ENCODE measurements at places on chromosomes 6 and 20.
A peak's percentile ranks its signal among the peaks of the same experiment; 100 is the strongest.

- DNase-seq, result peak; percentile 86
These were observed 983 bp upstream of the ADISSP start for GRCh38 chr20:3768342-3769130.

DNA sequence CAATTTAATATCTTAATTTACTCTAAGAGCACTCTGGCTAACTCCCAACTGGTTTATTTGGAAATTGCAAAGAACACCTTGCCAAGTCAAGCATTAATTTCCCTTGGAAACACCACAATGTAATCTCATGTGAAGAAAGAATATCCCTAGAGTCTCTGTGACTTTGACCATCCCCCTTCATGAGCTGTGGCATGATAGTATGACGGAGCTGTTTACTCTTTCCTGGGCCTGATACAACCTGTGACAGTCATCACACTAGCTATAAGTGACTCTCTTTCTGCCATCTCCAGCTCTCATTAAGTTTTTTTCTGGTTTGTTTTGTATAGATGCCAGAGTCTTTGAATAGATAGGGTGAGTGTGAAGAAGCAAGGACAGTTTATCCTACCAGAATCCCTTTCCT is 470.3 kb upstream of the JARID2 start:
- DNase-seq, result no peak

DNA sequence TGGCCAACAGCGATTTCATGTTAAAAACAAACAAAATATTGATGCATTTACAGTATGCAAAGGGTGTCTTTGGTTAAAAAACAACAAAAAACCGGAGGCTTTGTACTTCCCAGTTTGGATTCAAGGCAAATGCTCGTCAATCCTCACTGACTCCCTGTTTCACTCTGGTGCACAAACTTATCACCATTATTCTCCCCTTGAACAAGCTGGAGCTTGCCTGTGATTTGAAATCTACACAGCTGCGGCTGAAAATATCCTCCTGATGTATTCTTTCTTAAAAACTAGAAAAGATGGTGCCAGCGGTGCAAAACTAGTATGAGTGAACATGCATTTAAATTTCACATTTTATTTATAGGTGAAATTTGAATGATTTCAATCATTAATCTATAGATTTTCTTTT is 3.3 kb downstream of the PERP start:
- DNase-seq, result no peak

DNA sequence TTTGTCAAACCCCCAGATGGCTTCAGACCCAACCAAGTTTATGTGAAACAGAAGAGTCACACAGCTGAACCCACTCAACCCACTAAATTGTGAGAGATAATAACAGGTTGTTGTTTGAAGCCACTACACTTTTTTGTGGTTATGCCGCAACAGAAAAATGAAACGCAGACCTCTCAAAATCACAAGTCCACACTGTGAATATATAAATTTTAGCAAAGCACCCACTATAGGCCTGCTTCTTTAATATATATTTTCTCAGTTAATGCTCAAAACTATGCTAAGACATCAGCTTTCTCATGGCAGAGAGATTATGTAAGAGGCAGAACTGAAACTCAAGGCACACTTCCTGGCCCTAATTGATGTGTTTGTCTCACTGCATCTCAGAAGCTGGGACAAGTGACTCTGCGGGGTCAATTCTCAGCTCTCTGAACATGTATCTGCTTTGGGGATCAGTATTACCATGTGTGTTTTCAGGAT is 27.7 kb downstream of the MAP3K5 start:
- no peak for DNase-seq

GRCh38 chr6:125310994-125311649 is 9.4 kb upstream of the HDDC2 start:
- no peak for DNase-seq

DNA sequence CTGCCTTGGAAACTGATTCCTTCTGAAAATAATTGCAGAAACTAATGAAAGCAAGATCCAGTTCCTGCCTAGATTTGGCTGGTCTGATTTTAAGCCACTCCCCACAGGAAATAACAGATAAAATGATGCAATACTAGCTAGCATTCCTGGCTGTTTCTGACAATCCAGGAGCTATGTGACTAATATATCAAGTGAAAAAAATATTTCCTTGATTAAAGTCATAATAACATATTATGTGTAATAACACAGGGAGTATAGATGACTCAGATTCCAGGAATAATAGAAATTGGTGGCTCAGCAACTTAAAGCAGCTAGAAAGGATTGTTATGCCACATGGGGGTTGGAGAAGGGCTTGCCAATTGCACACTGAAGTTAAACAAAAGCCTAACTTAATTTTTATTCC is 182.7 kb upstream of the SALL4 start:
- no peak for DNase-seq

DNA sequence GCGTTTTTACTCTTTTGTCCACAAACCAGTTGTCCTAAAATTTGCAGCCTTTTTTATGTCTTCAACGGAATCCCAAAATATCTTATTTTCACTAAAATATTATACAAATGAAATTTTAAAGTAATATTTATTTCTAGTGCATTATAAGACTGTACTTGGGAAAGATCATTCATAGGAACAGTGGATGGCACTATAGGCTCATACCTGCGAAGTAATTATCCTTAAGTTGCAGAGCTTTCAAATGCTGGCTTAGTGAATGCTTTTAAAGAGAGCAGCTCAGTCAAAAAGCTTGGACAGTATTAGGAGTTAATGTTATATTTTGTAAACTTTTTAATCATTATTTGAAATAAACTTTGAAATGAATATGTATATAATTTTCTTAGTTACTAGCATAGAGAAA is 254.9 kb downstream of the CDKAL1 start:
- DNase-seq, result no peak

- no peak for DNase-seq
These were observed 183.6 kb downstream of the EPHA7 start for GRCh38 chr6:93235775-93236174.

DNA sequence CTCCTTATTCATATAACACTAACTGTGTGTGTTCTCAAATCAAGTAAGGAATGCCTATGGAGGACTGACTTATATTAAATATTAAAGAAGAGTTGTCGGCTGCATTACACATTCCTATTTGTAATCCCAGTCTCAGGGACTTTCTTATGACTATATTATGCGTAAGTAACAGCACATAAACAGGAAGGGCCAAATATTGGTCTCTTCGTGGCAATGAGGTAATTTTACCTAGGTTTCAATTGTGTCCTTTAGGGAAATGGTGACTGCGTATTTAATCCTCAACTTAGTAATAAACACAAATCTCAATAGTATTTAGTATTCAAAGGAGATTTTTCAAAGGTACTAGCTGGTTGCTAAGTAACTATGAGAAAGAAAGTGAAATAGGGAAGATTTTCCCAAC is 22.8 kb upstream of the EPM2A start:
- DNase-seq, result no peak

- no peak for DNase-seq
These were observed 2.3 kb downstream of the NKAIN2 start for GRCh38 chr6:123805921-123806320.

DNA sequence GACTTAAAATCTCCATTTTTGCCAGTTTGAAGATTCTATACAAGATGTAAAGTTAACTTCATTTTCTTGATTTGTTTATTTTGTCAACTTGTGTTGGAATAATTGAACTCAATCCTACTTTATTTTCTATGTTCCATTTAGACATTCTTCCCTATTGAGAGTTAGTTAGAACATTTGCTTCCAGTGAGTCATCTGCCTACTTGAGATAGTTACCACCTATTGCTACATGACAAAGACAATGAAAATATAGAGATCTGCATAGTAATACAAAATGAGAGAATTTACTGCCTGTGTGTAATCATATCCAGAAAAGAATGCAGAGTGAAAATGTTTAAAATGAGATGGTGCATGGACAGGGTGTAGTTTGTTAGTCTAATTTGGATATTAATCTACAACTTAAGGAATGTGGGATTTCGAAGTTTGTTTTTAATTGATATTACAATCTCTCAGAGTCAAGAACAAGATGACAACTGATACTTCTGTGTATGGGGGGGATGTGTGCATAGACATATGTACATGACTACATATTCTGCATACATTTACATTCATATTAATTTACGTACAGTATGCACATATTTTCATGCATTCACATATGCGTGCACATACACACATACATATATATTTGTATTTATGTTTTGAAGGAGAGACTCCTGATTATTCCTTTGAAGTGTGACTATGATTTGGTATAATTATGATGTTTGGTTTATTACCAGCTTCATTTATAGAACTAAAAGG is 420.1 kb downstream of the NKAIN2 start:
- no peak for DNase-seq

DNA sequence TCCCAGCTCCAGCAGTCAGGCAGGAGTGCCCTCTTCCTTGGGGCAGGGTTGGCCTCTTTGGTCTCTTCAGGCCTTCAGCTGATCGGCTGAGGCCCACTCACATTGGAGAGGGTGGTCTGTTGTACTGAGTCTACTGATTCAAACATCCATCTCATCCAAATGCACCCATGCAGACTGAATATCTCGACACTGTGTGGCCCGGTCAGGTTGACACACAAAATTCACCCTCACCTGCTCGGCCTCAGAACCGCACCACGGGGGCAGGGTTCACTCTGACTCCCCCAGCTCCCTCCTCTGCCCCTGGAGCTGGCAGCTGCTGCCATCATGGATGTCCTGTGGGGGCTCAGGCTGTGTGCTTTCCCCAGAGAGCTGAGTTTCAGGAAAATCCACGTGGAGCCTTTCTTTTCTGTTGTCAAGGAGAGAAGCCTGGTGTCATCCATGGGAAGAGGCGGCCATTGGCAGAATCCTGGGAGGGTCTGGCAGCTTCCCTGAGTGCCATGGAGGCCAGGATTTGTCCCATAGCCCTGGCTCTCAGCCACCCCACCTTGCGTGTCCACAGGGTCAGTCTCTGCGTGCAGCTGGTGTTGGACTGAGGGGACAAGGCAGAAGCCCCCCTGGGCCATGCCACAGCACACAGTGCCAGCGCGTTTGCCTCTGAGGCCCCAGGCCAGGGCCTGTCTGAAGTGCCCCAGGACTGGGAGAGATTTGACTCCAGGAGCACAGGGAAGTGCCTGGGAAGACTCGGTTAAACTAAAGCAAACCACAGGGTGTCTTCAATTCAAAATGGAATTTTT is 114.1 kb downstream of the ERMARD start:
- no peak for DNase-seq

DNA sequence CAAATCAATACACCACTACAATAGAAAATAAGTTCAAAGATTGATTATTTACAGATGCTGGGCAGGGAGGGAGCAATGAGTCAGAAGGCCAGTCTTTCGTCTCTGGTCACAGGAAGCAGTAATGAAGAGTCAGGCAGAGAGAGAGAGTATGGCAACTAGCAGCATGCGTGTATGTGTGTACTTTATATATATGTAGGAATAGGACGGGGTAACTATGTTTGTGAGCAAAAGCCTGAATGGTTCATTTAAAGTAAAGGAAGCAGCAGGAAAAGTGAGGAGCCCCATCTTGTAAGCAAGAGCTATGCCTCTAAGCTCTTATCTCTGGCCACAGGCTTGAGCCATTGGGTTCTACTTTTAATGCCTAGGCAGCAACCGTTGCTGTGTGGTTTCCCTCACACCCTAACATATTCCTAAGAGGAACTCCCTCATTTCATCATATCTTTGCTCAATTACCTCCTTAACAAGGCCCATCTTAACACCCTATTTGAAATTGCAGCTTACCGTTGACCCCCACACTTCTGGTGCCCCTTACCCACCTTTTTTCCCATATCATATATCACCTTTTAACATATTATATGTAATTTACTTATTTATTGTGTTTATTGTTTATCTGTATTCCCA is 66.6 kb downstream of the AFG1L start:
- DNase-seq, result no peak

GRCh38 chr6:153702671-153703070 is 336.4 kb upstream of the OPRM1 start:
- no peak for DNase-seq

DNA sequence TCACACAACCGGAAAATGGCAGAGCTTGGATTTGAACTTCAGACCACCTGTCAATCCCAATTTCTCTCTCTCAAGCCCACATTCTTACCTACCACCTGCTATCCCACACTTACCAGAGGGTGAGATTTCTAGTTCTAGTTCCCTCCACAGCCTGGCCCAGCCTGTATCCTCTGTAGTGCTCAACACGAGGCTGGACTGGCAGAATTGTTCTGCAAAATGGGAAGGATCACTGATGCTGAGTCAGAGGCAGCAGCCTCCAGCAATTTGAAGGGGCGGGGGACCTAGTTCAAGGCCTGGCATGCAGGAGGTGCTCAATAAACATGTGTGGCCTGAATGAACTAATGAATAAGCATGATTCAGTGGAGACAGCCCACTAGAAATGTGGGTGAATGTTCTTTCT is 53.6 kb upstream of the TTPAL start:
- no peak for DNase-seq

- no peak for DNase-seq
These were observed 34.6 kb downstream of the GCNT2 start for GRCh38 chr6:10555625-10556309.

DNA sequence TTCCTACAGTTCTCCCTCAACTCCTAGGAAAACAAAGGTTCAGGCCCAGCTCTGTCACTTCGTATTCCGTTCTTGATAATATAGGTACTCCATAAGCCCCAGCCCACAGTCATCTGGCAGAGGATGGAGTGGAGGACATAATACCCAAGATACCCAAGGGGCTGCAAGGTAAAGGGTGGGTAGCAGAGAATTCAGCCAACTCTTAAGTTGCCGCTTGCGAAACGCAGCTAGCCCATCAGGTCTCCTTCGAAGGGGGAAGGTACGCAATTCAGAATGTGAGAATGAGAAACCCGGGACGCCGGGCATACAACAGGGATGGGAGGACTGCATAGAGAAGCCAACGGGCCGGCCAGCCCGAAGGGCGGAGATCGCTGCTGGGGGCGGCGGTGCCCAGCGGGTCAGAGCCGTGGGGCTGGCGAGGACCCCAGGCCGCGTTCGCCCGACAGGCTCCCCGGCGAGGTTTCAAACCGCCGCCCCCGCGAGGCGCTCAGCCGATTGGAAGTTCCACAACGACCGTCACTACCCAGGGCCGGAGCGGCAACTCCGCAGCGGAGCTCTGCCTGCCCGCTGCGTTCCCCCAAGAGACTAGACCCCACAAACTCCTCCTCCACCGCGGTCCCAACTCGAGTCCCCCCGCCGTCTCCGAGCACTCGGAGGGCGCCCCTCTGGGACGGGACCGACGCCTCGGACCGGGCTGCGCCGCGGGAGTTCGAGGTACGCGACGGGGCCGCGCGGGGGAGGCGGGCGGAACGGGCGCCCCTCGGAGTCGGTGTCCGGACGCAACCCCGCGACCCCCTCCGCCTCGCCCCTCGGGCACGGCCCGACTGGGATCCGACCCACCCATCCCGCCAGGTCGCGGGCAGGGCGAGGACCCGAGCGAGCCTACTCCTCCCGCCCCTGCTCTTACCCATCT is 911 bp downstream of the CDK19 start:
- DNase-seq, result peak; percentile 75

GRCh38 chr6:159130846-159131245 is 38.4 kb upstream of the FNDC1 start:
- no peak for DNase-seq

DNA sequence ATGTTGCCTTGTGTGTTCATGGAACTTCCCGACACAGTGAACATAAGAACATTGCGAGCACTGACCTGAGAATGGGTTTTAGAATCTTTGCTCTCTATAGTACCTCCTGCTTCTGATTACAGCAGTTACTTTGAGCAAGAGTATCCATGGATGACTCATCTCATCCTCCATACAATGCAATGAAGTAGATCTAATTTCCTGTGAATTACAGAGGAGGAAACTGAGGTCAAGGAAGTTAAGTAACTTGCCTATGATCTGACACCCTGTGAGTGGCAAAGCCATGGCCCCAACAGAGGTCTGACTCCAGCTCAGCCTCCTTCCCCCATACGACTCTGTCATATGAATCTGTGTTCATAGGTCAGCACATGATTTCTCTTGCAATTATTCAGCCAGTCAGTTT is 518.1 kb downstream of the TFAP2A start:
- DNase-seq, result no peak

GRCh38 chr20:62305765-62306413 is 3.1 kb downstream of the ADRM1 start:
- DNase-seq, result no peak
